ENCODE measurements at places on chromosomes 16 and 17.

GRCh38 chr17:80071116-80071841, 30.1 kb upstream of the GAA start:
- no peak for DNase-seq

DNA sequence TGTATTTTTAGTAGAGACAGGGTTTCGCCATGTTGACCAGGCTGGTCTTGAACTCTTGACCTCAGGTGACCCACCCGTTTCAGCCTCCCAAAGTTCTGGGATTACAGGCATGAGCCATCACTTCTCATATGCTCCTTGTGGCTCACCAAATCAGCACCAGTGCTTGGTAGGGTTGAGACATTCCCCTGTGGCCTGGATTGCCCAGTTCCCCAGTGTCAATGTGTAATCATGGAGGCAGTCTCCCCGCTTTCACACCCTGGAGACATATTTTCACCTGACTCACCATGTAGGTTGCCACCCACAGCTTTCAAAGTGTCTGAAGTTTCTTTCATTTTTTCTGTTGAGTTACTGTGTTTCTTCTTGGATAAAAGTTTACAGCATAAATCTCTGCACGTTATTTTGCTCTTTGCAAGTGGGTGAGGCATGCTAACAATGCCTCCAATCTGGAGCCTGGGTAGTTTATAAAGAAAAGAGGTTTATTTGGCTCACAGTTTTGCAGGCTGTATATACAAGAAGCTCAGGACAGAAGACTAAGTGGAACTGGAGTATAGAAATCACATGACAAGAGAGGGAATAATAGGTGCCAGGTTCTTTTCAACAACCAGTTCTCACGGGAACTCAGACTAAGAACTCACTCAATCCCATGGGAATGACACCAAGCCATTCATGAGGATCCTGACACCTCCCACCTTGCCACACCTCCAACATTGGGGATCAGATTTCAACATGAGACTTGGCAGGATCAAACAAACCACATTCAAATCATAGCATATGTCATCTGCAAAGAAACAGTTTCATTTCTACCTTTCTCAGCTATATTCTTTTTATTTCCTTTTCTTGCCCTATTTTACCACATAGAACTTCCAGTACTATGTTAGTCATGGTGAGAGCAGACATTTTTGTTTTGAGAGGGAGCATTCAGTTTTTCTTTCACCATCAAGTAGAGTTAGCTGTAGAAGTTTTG, 113.2 kb downstream of the PHKB start:
- no peak for DNase-seq

DNA sequence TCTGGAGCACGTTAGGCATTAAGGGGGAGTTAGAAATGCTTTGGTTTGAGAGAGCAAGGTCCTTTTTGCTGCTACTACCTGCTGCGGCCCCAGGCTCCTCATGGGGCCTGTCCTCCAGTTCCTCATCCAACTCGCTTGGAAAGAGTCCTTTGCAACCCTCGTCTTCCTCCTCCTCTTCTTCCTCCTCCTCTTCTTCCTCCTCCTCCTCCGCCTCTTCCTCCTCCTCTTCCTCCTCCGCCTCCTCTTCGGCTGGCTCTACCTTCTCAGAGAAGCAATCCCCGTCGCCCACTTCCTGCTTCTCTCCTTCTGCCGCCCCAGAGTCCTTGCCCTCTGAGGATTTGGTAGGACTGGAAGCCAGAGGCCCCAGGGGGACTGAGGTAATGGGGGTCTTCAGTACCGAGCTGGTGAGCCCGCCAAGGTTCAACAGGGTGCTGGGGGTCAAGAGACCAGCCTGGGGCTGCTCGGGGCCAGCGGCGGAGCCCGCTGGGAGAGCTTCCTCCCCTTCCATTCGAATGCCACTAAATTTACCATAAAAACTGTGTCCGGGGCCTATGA, 89.3 kb downstream of the ZFHX3 start:
- DNase-seq = no peak

DNA sequence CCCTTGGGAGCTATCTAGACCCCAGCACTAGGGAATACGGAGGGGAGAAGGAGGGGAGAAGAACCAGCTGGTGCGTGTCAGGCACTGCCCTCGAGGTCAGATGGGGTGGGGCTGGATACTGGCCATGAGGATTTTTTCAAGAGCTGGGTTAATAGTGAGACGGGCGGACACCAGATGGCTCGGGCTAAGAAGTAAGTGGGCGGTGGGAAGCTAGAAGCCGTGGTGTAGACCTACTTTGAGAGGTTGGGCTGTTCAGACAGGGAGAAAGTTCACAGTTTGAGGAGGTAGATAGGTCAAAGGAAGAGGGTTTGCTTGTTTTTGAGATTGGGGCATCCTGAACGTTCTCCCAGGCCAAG, 303.8 kb downstream of the SEC14L1 start:
- DNase-seq = no peak

DNA sequence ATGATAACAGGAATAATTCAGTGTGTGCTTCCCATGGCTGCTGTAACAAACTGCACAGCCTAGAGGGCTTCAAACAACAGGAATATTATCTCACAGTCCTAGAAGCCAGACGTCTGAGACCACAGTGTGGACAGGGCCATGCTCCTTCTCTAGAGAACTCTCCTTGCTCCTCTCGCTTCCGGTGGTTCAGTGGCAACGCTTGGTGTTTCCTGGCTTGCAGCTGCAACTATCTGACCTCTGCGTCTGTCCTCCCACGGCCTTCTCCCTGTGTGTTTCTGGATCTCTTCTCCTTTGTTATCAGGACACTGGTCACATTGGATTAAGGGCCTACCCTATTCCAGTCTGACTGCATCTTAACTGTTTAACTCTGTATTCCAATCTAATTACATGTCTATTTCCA, 414.3 kb downstream of the MAF start:
- DNase-seq = no peak

- no peak for DNase-seq
These were observed 1.7 kb downstream of the JPH3 start for GRCh38 chr16:87603684-87604633.

All from stimulated activated CD4-positive, alpha-beta T cell treated with anti-CD3 and anti-CD28 coated beads, TNF-alpha, amount 100 ng/mL, for 48 hours (primary cell).